ENCODE measurements at places on chromosomes 3 and 15. TPM values are rescaled to one million over a fixed set of nuclear protein-coding genes. Genes with fewer than 3 reads are reported as not detected.

GRCh38 chr3:30630238-30631030, 24.0 kb downstream of the TGFBR2 start:
- DNase-seq, result no peak

DNA sequence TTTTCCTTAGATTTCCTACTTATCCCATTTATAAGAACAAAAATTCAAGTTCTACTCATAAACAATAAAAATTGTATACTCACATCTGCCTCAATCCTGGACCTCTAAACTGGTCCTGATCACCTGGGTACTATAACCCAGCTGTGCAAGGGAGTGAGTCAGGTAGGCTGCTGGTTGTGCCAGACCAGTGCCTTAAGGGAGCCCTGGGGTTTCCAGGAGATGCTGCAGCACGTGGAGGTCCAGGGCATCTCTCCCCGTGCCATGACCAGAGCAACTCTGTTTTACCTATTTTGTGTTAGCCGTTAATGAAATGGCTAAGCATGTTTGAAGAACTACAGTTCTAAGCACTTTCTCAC, 140.2 kb upstream of the TRIM42 start:
- DNase-seq, result no peak

DNA sequence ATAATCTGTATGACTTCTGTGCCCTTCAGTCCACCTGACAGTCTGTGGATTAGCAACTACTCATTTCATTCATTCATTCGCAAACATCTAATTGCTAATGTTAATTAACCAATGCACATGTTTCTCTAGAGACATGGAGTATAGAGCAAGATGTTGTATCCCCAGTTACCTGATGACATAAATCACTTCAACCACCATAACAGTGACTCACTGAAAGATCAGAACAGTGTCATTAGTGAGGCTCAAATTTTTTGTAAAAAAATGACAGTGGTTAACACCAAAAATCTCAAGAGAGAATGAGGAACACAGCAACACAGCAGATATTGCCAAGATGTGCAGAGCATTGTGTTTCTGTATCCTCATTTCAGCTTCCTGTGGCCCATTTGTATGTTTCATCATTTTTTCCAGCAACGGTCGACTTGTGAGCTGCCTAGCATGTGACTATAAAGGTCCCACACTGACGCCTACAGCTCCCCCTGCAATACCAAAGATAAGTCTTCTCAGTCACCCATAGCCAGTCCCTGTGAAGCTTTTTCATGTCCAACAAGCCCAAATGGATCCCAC, 3.7 kb upstream of the PLD1 start:
- DNase-seq, result peak; percentile 59

DNA sequence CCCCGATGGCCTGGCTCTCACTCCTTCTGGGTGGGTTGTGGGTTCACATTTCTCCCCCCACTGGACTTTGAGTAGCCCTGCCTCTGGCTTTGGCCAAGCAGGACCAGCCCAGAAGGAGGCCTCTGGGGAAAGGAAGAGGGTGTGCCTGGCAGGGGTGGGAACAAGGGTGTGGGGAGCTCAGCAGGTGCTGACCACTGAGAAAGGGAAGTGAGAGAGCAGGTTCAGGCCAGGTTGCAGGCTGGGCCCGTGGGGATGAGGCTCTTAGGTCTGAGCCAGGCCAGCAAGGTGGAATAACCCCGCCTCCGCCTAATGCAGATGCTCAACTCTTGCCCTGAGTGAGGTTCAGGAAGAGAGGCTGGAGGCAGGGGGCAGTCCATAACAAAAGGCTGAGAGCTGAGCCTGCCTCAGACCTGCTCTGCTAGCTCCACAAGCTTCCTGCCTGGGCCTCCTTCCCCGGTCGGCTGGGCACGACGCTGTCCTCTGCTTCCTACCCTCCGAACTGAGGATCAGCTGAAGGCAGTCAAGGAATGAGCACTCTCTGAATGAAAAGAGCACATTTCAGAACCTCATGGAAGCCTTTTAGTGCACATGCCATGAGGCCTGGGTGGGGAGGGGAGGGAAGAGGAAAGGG, 82.7 kb downstream of the TLE3 start:
- DNase-seq, result no peak

DNA sequence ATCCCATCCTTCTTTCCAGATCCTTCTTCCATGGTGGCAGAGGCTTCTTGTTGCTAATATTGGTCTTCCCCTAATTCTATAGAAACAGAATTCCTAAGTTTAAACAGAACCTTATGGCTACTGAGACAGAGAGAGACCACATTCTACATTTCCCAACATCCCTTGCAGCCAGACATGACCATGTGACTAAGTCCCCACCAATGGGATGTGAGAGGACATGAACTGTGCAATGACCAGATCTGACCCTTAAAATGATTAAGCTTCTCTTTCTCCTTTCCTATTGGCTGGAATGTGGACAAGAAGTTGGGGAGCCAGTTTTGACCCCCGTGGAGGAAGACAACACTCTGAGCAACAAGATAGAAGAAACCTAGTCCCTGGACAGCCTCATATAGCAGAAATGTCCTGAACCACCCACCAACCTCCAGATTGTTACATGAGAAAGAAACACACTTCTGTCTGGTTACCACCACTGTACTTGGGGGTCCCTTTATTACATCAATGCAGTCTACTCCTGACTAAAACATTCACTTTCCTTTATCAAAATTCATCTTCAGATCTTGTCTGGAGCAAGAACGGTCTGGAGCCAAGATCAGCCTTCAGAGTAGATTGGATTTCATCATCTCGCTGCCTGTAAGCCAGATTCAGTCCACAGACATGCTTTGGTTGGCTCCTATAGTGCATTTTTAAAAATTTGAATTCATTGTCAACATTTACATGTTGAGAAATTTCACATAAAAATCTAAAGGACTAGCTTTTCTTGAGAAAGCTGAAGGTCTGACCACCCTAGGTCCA, 183.9 kb downstream of the SHQ1 start:
- DNase-seq, result no peak

GRCh38 chr3:135473449-135473848, 492.1 kb upstream of the PPP2R3A start:
- DNase-seq, result no peak

GRCh38 chr15:80777826-80778620, 1.1 kb upstream of the CEMIP start:
- DNase-seq, result no peak

GRCh38 chr3:160830796-160831195, 74.8 kb downstream of the PPM1L start:
- no peak for DNase-seq

DNA sequence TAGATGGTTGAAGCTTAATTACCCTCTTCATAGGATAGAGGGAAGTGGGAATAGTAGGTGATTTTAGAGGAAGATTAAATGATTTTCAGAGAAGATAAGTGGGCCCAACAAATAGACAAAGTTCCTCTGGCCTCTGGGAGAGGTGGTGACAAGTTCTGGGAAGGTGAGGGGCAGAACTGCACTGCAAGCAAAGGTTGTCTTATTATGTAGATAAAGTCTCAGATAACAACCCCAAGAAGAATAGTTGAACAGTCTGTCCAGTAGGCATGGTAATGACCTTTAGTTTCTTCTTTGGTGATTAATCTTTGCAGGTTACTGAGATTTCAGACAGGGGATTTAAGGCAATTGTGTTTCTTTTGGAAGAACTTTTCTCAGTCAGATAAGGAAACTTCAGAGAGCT, 439.1 kb downstream of the ROBO2 start:
- DNase-seq, result no peak

DNA sequence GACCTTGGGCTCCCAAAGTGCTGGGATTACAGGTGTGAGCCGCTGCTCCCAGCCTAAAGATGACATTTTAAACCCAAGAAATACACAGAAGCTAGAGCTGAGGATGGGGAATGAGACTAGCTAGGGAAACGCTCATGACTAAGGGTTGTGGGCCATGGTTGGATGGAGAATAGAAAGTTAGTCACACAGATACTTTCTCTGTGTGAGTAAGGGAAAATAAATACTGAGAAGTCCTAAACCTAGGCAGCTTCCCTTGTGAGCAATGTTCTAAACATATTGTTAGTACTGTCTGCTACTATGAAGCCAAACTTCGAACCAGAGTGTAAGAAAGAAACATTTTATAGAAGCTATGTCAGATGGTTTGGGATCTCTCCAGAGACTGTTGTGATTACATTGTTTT, 304.8 kb upstream of the STAC start:
- DNase-seq, result no peak

- no peak for DNase-seq
Measured at GRCh38 chr3:106172780-106173179, 304.0 kb upstream of the CBLB start.

GRCh38 chr3:26574766-26575165, 47.8 kb upstream of the LRRC3B start:
- DNase-seq, result no peak

DNA sequence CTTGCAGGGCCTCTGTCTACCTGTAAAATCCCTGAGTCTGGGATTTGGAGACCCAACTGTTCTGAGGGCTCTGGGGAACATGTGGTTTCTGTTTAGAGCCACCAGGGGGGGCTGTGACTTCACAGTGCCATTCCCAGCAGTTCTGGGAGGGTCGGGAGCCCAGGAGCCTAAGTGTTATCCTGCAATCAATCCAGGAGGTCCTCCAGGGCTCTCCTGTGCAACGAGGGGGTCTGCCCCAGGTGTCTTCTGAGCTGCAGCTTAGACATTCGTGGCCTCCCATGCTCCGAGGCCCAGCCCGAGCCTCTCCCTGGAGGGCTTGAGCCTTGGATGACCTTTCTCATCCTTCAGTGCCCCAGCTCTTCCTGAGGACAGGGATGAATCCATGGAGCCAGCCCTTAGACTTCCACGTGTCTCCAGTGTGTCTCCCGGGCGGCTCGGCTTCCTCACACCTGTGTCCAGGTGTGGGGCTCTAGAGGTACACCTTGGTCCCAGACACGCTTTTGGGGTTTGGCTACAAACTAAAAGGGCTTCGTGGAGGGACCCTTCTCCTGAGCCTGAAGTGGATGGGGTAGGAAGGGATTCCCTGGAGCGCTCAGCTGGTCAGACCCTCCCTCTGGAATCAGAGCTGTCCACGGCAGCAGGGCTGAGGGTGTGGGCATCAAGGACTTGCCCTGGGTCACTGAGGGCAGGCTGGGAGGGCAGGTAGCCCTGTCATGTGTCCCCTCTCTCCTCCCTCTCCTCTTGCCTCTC, 20.3 kb upstream of the ABTB1 start:
- DNase-seq, result peak; percentile 58

DNA sequence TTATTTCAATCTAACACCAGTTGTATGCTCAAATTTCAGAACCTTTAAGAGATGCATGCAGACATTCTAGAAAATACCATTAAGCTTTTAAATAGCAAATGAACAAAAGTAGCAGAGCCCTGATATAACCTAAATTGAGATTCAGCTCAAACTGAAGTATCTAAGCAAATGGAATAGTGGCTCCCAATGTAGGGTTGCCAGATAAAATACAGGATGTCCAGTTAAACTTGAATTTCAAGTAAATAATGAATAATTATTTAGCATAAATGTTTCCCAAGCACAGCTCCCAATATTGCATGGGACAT, 171.1 kb upstream of the ATP11B start:
- DNase-seq, result no peak

DNA sequence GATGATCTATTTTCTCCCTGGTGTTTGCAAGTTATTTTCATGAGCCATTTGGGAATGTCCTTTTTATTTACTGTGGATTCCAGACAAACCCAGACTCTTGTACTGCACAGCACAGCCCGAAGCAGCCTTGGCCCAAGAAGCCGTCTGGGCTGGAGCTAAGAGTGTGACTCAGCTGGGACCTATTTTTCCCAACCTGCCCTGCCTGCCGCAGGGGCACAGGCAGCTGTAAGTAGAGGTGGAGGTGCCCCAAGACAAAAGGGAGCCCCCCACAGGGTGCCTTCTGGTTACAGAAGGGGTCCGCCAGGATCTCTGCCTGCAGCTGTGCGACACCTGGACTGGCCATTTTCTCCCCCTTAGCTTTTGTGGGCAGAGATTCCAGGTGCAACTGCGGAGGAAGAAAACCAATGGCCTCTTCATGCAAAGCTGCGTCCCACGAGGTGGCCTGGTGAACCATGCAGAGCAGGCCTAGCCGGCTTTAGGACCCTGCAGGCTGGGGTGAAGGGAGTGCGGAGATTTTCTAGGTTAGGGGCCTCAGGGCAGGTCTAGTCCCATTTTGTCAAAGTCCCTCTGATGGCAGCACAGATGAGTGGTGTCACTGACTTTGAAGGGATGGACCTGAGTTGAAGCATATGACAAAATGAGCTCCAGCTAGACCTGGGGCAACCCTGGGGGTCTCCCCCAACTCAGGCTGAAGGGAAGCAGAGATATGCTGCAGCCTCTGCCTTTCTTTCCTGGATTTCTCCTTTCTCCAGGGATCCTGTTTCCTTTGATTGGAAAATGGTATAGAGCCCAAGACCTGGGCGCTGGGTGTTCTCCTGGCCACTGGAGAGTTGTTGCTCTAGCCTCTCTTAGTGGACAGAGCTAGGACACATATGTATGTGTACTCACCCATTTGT, 131.2 kb downstream of the KLF13 start:
- DNase-seq, result peak; percentile 23

Gene GOLGA8T
- total RNA-seq, result not detected

Gene C2CD4A
- 0.33 TPM for total RNA-seq

Gene CASR
- not detected for total RNA-seq

Gene NR1I2
- total RNA-seq, result not detected

Gene TRIM59
- 1.6 TPM for total RNA-seq

Gene TMEM158
- not detected for total RNA-seq

Data from upper lobe of left lung (tissue), 6 donors.